ENCODE measurements at places on chromosomes 5 and 9.

GRCh38 chr9:84673806-84674205, 4.3 kb downstream of the NTRK2 start:
- DNase-seq, result no peak

DNA sequence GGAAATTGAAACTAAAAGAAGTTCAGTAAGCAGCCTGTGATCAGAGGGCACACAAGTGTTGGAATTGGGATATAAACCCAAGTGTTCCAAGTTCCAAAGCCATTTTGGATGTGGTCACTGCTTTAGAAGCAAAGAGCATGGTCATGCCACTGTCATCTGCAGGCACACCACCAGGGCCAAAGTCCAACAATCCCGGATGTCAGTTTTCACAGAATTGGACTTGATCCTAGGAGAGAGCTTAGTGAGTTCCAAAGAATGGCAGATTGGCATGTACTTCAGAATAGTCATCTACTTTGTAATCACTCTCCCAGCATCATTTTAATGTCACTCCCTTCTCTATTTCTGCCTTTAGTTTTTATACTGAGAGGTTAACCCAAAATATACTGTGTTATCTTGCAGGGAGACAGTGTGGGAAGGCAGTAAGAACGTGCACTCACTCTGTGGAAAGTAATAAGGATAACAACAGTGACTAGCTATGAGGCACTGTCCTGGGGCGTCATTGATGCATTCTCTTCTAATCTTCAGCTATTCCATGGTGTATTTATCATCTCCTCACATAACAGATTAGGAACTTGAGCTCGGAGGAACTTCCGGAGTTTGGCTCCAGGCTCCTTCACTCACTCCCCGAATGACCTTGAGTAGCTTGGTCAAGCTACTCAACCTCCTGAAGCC, 388.0 kb downstream of the ACTL7B start:
- DNase-seq, result no peak

- DNase-seq, result peak; percentile 25
Measured at GRCh38 chr5:157855404-157855994, 3.4 kb downstream of the CLINT1 start.

DNA sequence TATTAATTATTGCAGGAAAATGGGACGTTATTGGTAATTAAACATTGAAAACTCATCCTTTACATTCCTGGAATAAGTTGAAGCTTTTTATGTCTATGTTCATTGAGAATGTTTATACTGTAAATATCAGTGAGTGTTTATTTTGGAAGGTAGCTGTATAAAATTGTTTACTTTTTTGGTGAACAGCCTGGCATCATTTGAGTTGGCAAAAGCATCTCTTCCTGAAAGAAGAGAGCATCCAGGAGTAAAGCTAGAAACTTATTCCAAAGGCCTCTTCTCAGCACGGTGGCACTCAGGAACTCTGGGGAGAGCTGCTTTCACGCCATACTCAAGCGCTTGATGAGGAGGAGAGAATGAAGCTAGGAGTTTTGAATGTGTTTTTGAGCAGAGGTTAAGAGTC, 79.9 kb downstream of the GAPVD1 start:
- no peak for DNase-seq

- DNase-seq, result no peak
Measured at GRCh38 chr9:98610711-98611110, 98.0 kb downstream of the GABBR2 start.

DNA sequence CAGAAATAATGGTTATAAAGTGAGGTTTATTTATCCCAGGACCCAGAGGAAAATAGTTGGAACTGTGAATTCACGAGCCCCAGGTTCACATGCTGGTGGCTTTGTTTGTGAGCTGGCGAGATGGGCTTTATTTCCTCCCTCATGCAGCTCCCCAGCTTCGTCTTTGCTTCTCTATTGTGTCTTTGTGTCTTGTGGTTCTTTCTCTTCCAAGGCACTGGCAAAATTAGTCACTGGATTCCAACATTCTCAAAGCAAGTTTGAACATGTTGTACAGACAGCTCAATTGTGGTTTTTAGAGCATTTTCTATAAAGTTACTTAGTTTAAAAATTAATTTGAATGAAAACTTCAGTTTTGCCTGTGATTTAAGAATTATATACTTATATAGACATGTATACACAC, 7.2 kb downstream of the NDUFS6 start:
- peak; percentile 17 for DNase-seq

DNA sequence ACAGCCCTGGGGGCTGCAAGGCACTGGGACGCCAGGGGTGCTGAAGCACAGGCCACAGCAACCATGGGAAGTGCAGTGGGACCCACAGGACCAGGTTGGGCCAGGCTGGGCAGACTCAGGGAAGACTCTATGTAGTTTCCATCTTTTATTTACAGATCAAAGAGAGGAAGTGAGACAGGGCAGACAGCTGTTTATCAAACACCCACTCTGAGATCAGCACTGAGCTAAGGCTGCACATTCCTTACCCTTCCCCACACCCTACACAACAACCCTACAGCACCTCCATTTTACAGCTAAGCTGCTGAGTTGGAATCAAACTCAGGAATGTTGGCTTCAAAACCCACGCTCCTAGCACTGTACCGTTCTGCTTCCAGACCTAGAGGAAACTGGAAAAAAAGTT, 19.8 kb downstream of the BARHL1 start:
- DNase-seq, result peak; percentile 35

DNA sequence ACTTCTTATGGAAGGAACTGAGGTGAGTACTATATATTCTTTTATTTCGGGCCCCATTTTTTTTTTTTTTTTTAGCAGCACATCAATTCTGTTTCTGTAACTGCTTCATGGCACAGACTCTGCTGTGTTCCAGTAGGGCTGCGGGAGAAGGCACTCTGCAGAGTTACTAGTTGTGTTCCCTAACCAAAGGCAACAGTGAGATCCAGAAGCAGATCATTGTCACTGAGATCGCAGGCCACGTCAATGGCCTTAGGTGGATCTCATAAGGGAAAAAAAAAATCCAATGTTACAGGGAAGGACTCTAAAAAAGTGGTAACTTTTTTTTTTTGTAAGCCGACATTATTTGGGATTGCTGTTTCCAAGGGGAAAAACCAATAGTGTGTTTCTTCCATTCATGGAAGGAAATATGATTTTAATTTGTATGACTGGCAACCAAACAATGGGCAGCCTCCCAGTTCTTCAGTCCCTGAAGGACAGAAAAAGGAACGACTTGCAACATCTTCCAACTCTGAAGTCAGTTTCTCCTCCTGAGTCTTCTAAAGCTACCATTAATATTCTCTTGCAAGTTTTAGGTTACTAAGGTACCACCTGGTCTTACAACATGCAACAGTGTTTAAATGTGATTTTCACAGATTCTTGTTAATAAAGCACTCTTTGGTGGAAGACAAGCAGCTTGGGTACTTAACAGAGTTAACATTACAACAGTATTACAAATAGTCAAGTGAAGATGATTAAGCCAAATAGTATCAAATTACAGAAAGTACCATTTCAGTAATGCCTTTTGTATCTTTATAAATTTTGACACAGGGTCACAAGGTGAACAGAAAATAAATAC, 52.8 kb downstream of the HABP4 start:
- DNase-seq, result no peak

DNA sequence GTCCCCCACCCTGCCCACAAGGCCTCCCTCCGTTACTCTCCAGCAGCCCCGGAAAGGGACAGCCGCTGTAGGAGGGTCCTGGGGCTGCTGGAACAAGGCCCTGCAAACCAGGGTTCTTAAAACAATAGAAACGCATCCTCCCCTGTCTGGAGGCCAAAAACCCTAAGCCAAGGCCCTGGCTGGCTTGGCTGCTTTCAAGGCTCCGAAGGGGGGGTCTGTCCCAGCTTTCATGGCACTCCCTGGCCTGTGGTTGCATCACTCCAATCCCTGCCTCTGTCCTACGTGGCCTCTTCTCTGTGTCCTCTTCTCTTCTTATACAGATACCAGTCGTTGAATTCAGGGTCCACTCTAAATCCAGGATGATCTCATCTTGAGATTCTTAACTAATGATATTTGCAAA, 7.4 kb upstream of the UBAC1 start:
- no peak for DNase-seq

- DNase-seq, result no peak
Measured at GRCh38 chr9:86854898-86855523, 92.3 kb downstream of the GAS1 start.

DNA sequence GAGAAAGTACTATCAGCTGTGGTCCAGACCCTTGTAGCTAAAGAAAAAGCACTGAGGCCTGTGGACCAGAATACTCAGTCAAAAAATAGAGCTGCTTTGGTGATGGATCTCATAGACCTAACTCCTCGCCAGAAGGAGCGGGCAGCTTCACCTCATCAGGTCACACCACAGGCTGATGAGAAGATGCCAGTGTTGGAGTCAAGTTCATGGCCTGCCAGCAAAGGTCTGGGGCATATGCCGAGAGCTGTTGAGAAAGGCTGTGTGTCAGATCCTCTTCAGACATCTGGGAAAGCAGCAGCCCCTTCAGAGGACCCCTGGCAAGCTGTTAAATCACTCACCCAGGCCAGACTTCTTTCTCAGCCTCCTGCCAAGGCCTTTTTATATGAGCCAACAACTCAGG, 8.9 kb downstream of the RAB24 start:
- DNase-seq, result no peak
